NCI-H1417 (cell line): ENCODE measurements at places on chromosomes 12 and 14.
A peak's percentile ranks its signal among the peaks of the same experiment; 100 is the strongest.

- DNase-seq: peak; percentile 50
These were observed 5.5 kb upstream of the CELA1 start for GRCh38 chr12:51351913-51352532.

DNA sequence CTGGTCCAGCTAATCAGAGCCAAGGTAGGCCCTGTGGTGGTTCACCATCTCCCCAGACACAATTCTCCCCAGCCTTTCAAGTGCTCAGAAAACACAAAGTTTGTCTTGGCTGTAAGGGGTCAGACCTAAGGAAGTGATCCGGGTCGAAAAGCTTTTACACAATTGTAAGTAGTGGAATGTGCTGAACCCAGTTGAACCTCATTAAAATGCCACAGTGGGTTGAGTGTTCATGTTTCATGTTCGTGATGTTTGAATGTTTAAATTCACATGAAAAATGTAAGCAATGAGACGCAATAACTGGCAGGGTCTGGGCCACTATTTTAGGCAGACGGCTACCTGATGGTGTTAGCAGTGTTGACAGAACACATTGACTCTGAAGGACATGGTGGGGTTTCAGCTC, 60.9 kb upstream of the JDP2 start:
- no peak for DNase-seq

GRCh38 chr12:50085615-50086072, 502 bp downstream of the SMARCD1 start:
- no peak for DNase-seq

DNA sequence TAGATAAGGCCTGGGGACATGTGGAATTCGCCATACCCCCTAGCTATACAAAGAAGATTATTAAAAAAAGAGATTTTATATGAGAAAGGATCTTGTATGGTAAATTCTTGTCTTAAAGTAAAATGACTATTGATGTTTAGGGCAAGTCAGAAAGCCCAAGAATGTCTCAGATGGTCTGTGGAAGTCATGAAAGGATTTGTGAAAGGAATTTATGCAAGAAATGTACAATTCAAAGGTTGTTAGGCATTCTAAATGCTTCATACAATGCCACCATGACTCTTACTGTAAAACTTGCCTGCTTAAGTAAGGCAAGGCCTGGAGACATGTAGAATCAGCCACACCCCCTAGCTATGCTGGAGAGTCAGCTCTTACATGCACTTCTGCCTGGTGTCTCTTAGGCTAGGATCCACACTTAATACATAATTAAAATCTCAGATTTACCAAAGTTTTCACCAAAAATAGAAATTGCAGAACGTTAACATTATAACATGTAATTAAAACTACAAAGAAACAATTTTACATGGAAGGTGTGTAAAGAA, 8.9 kb upstream of the ETNK1 start:
- DNase-seq: no peak

DNA sequence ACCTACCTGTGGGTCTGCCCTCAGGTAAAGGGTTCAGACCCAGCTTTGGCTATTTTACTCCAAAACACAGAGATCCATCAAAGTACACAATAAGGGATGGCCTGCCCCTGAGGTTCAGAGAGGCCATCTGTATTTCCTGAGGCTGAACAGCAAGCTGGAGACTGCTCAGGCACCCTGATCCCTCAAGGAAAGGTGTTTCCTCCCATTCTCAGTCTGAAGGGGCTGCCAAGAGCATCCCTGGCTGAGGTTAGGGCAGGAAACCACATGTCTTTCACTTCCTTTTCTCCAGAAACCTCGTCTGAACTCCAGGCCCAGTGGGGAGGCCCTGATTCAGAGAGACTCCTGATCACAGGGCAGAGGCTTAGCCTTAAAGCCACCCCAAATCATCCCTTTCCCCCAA, 1.5 kb downstream of the RILPL1 start:
- no peak for DNase-seq

GRCh38 chr14:78997811-78998210, 827.6 kb downstream of the NRXN3 start:
- DNase-seq: peak; percentile 76

DNA sequence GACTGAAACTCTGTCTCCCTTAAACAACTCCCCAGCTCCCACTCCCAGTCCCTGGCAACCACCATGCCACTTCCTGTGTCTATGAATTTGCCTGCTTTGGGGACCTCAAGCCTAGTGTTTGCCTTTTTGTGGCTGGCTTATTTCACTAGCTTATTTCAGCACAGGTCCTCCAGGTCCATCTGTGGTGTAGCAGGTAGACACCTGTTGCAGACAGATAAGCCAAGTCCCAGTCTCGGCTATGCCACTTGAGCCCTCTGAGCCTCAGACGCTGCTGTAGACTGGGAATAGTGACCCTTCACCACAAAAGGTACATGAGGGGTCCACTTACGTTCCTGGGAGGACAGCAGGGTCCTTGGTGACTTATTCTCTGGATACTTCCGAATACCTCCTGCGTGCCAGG, 24.4 kb upstream of the KLC1 start:
- DNase-seq: no peak

DNA sequence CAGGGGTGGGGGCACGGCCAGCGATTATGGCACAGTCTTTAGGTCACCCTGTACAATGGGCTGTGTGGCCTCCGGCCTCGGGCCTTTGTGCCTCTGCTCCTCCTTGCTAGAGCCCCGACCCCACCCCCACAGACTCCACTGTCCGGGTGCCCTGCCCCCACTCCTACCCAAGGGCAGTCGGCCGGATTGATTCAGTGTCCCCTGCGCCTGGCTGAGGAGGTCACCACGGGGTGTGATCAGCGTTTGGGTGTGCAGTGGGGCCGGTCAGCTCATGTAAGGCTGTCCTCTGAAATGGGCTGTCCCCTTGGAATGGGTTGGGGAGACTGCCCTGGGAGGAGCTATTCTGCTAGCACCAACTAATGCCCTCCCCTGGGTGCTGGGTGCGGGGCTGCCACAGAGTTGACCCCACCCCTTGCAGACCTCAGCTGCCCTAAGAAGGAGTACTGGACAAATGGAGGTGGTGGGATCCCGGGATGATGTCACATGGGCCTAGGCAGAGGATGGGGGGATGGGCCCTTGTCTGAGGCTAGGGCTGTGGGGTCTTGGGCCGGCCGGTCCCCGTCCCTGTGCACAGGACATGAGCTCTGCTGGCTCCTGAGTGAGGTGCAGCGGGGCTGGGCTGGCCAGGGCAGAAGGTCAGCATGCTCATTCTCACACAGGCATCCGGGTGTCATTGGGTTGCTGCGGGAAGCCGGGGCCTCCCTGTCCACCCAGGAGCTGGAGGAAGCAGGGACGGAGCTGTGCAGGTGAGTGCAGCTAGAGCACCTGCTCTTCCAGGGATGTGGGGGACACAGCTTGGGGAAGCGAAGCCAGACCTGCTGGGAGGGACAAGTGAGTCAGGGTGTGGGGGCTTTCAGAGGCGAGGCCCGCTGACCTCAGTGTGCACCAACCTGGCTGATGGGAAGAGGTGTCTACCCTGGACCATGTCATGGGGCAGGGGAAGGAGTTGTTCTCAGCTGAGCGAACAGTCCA, 23.4 kb downstream of the ASPG start:
- DNase-seq: no peak

DNA sequence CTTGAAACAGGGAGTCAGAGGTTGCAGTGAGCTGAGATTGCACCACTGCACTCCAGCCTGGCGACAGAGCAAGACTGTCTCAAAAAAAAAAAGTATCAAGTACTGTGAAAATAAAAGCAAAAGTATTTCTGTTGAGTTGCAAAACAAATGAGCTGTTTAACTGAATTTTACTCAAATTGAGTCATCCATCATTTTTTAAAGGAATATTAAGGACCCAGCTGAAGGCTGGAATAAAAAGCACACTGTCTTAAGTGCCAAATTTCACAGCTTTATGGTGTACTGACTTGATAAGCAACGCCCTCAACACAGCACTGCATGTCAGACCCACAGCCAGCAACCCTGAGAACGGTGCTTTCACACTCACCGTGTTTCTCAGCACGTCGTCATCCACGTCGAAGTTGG, 57.9 kb downstream of the AMN start:
- no peak for DNase-seq

DNA sequence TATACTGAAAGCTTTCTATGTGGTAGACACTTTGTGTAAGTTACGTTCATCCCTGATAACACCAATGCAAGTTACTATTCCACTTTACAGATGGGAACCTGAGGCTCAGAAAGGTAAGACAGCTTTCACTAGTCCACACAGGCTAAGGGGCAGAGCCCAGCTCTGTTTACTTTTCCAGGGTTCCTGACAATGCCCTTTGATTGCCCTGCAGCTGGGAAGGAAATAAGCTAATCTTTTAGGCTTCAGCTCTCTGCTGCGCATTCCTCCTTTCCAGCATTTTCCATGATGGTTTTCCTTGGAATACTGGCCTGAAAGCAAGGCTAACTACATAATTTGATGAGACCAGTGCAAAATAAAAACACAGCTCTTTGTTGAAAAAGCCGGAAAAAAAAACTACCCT, 185.7 kb upstream of the BTG1 start:
- peak; percentile 8 for DNase-seq

DNA sequence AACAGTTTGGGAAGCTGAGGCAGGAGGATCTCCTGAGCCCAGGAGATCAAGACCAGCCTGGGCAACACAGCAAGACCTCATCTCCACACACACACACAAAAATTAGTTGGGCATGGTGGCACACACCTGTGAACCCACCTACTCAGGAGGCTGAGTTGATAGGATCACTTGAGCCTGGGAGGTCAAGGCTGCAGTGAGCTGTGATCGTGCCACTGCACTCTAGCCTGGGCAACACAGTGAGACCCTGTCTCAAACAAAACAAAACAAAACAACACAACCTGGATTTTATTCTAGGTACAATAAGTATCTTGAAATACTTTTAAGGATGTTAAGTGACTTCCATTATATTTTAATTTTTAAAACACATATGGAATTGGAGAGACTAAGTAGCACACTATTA, 45.8 kb downstream of the YAF2 start:
- no peak for DNase-seq

- no peak for DNase-seq
These were observed 544.2 kb downstream of the FOXG1 start for GRCh38 chr14:29310757-29311156.

- DNase-seq: no peak
These were observed 9.2 kb downstream of the KRT1 start for GRCh38 chr12:52670961-52671360.

DNA sequence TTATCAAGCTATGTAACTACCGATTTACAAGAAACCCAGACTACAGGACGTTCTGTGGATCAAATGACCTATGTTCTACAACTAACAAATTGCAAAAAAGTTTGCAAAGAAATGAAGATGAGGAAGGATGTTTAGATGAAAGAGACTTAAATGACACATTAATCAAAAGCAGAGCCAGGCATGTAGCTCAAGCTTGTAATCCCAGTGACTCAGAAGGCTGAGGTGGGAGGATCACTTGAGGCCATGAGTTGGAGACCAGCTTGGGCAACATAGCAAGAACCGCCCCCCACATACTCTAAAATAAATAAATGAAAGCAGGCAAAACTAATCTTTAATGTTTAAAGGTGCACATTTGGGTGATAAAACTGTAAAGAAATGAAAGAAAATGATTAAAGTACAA, 331.9 kb downstream of the BTG1 start:
- DNase-seq: no peak

GRCh38 chr12:188910-189621, 24.9 kb downstream of the SLC6A12 start:
- DNase-seq: peak; percentile 55

- peak; percentile 90 for DNase-seq
These were observed 54.2 kb upstream of the CERS5 start for GRCh38 chr12:50221228-50222008.

DNA sequence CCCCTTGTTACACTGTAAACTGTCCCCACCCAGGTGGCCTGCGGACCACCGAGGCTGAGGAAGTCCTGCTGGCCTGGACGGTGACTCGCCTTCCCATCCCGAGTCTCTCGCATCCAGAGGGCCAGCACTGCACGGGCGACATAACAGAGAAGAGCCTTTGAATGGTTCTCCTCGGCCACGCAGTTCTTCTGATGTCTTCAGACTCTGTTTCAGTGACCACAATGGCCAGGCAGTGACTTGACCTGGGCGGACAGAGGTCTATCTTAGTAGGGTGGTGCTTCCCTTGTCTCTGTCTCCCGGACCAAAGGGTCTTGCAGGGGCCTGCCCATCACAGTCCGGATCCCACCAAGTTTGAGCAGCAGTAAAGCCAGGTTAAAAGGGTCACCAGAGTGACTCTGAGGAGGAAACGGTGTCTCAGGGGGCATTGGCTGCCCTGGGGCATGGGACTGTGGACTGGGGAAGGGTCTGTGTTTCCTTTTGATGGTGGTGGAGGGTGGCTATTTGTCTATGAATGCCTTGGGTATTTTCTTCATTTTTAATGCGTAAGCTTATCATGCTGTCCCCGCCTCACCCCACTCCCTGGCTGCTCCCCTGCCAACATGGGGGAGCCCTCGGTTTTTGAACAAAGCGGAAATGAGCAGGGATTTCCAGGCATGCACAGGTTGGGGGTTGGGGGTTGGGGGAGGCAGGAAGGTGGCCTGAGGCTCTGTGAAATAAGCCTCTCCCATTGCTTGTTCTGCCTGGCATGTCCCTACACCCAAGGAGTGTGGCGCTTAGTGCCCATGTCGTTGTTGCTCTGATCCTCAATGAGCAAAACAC, 10.3 kb downstream of the KRT85 start:
- no peak for DNase-seq

GRCh38 chr12:64083285-64084210, 138.5 kb downstream of the KICS2 start:
- peak; percentile 73 for DNase-seq

- no peak for DNase-seq
These were observed 56.9 kb downstream of the SCFD1 start for GRCh38 chr14:30678926-30679431.

- DNase-seq: no peak
These were observed 310.9 kb downstream of the ADGRD1 start for GRCh38 chr12:131264635-131265034.

DNA sequence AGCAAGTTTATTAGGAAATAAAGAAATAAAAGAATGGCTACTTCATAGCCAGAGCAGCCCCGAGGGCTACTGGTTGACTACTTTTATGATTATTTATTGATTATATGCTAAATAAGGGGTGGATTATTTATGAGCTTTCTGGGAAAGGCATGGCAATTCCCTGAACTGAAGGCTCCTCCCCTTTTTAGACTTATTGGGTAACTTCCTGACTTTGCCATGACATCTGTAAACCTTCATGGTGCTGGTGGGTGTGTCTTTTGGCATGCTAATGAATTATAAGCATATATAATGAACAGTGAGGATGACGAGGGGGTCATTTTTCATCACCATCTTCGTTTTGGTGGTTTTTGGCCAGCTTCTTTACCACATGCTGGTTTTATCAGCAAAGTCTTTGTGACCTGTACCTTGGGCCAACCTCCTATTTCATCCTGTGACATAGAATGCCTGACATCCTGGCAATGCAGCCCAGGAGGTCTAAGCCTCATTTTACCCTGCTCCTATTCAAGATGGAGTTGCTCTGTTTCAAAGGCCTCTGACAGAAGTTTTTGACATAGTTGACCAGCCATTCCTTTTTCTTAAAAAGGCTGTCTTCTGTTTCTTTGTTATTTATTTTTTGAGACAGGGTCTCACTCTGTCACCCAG, 11.1 kb upstream of the PTGES3 start:
- no peak for DNase-seq
